ENCODE measurements at places on chromosomes 12 and 14.

GRCh38 chr14:24368212-24368561 lies 203 bp downstream of the NFATC4 start:
- no peak overlapping the region for H3K4me3 ChIP-seq
- no peak for DNase-seq
- peaks cover 10% of the 10 kb centered on the region for H3K27me3 ChIP-seq

- H3K4me3 ChIP-seq, result peak overlapping the region; percentile 51
- peaks cover 13% of the 10 kb centered on the region for H3K36me3 ChIP-seq
- H3K27me3 ChIP-seq, result no peaks in the 10 kb centered on the region
- peaks cover 64% of the 10 kb centered on the region for H3K4me1 ChIP-seq
These were observed 80.4 kb downstream of the DAD1 start for GRCh38 chr14:22508662-22509035.

GRCh38 chr12:84698576-84699333 lies 213.8 kb downstream of the SLC6A15 start:
- DNase-seq, result no peak
- no peaks in the 10 kb centered on the region for H3K27me3 ChIP-seq
- no peak overlapping the region for H3K27ac ChIP-seq
- no peaks in the 10 kb centered on the region for H3K36me3 ChIP-seq
- no peaks in the 10 kb centered on the region for H3K4me1 ChIP-seq
- H3K4me3 ChIP-seq, result no peak overlapping the region

GRCh38 chr14:52333108-52333507 lies 19.0 kb downstream of the PTGER2 start:
- no peak overlapping the region for H3K27ac ChIP-seq
- H3K36me3 ChIP-seq, result no peaks in the 10 kb centered on the region
- H3K4me1 ChIP-seq, result peaks cover 13% of the 10 kb centered on the region
- H3K27me3 ChIP-seq, result no peaks in the 10 kb centered on the region
- no peak for DNase-seq

- no peaks in the 10 kb centered on the region for H3K36me3 ChIP-seq
- no peak overlapping the region for H3K27ac ChIP-seq
- H3K4me3 ChIP-seq, result no peak overlapping the region
- no peaks in the 10 kb centered on the region for H3K4me1 ChIP-seq
- H3K27me3 ChIP-seq, result no peaks in the 10 kb centered on the region
- DNase-seq, result no peak
These were observed 138.2 kb downstream of the SRGAP1 start for GRCh38 chr12:63982604-63983295.

DNA sequence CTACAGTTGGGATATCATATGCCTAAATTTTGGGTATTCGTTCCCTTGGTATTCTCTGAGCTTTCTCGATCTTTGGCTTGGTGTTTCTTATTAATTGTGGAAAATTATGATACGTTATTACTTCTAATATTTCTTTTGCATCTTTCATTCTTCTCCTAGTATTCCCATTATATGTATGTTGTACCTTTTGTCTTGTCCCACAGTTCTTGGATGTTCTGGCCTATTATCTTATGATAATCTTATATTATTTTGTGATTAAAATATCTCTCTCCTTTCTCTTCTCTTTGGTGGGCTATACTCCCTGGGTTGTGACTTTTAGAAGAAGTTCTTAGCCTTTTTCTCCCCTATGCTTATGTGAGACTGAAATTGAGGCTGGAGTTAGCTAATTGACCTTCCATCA lies 25.2 kb downstream of the PTCSC3 start:
- no peak overlapping the region for H3K27ac ChIP-seq
- H3K4me1 ChIP-seq, result no peaks in the 10 kb centered on the region
- no peaks in the 10 kb centered on the region for H3K36me3 ChIP-seq
- DNase-seq, result no peak
- no peaks in the 10 kb centered on the region for H3K27me3 ChIP-seq

DNA sequence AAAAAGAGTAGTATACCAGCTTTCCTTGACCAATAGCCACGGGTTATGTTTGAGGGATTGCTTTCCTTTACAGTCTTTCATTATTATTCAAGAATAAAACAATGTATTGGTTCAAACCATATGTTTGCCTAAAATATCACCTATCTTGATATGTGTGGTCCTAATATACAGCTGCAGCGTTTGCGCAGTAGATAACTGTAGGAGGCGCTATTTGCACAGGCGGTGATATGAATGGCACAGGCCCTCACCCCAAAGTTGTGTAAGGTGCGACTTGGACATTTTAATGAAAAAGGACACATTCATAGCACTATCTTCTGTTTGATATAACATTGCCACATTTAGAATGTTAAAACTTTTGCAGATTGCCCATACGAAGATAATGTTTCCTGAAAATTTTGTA lies 298.4 kb downstream of the TRHDE start:
- H3K27me3 ChIP-seq, result no peaks in the 10 kb centered on the region
- no peak for DNase-seq
- no peaks in the 10 kb centered on the region for H3K36me3 ChIP-seq
- no peak overlapping the region for H3K4me3 ChIP-seq
- no peak overlapping the region for H3K27ac ChIP-seq
- H3K4me1 ChIP-seq, result no peaks in the 10 kb centered on the region

- peaks cover 43% of the 10 kb centered on the region for H3K4me1 ChIP-seq
- H3K27me3 ChIP-seq, result no peaks in the 10 kb centered on the region
- no peak overlapping the region for H3K27ac ChIP-seq
These were observed 137.8 kb downstream of the PRKCH start for GRCh38 chr14:61459229-61459628.

DNA sequence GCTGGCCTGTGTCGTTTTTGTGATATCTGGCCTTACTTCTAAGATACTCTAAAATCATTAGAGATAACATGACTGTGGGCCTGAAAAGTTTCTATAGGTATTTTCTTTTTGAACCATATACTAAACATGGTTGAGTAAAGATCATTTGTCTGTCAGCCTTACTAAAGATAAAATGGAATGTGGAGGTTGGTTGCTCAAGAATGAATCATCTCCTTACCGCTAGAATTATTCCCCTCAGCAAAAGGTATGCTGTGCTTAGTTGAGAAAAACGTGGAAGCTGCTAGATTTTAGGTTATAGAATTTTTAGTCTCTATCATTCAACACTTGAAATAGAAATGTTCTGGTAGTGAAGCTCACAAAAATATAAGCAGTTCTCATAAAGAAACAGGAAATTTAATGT lies 407.3 kb downstream of the AEBP2 start:
- no peaks in the 10 kb centered on the region for H3K27me3 ChIP-seq
- H3K36me3 ChIP-seq, result no peaks in the 10 kb centered on the region
- no peak overlapping the region for H3K27ac ChIP-seq

- peaks cover 19% of the 10 kb centered on the region for H3K4me1 ChIP-seq
- no peaks in the 10 kb centered on the region for H3K36me3 ChIP-seq
- no peak for DNase-seq
- no peak overlapping the region for H3K27ac ChIP-seq
- no peaks in the 10 kb centered on the region for H3K27me3 ChIP-seq
These were observed 132.8 kb upstream of the RAP1B start for GRCh38 chr12:68477906-68478305.

- H3K4me1 ChIP-seq, result no peaks in the 10 kb centered on the region
- H3K36me3 ChIP-seq, result no peaks in the 10 kb centered on the region
- no peaks in the 10 kb centered on the region for H3K27me3 ChIP-seq
- no peak for DNase-seq
These were observed 107.6 kb downstream of the PLEKHG7 start for GRCh38 chr12:92810370-92810769.

DNA sequence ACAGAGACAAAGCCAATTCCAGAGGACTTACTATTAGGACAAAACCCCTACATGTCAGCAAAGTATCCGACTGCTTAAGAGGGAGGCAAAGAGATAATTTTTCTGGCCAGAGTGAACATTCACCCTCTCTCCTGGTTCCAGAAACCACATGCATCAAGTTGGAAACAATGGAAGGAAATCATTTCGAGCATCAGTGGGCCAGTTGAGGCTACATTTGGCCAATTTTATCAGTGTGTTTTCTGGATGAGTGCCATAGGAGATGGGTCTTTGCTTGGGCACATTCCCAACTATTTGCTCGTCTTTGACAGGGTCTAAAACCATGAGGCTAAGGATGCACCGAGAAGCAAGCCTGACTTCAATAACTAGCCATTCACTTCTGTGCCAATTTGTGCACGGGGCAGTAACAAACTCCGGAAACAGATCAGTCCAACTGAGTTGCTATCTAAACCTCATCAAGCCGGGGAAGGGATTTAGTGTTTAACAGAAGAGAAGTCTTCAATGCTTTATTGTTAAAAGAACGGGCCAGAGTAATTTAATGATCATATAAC lies 17.4 kb downstream of the EGLN3 start:
- H3K4me1 ChIP-seq, result no peaks in the 10 kb centered on the region
- no peak overlapping the region for H3K27ac ChIP-seq
- no peak overlapping the region for H3K4me3 ChIP-seq
- no peaks in the 10 kb centered on the region for H3K27me3 ChIP-seq

- DNase-seq, result no peak
- peaks cover 14% of the 10 kb centered on the region for H3K36me3 ChIP-seq
- no peaks in the 10 kb centered on the region for H3K27me3 ChIP-seq
- H3K27ac ChIP-seq, result no peak overlapping the region
These were observed 37.7 kb downstream of the SLC8B1 start for GRCh38 chr12:113297214-113297587.

GRCh38 chr14:101603096-101603495 lies 41.8 kb downstream of the DIO3 start:
- H3K27me3 ChIP-seq, result no peaks in the 10 kb centered on the region
- H3K4me1 ChIP-seq, result peaks cover 11% of the 10 kb centered on the region
- no peak for DNase-seq
- H3K4me3 ChIP-seq, result no peak overlapping the region

DNA sequence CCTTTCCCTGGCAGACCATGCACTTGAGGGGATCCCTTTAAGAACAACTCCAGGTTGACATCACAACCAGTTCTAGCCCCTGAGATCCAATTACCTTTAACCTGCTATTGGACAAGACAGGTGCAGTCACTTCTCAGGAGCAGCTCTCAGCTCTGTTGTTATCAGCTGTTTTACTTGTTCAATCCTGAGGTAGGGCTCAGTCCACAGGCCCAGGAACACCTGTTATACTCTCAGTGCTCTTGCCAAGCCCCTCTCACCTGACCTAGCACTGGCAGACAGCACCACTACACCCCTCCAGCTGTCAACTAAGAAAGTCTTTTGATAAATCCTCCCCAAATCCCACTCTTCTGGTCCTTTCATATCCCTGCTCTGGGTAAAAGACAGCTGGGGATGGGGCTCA lies 163.9 kb upstream of the TMTC2 start:
- H3K27ac ChIP-seq, result no peak overlapping the region
- no peak overlapping the region for H3K4me3 ChIP-seq
- H3K4me1 ChIP-seq, result no peaks in the 10 kb centered on the region
- no peak for DNase-seq
- no peaks in the 10 kb centered on the region for H3K27me3 ChIP-seq
- H3K36me3 ChIP-seq, result no peaks in the 10 kb centered on the region

DNA sequence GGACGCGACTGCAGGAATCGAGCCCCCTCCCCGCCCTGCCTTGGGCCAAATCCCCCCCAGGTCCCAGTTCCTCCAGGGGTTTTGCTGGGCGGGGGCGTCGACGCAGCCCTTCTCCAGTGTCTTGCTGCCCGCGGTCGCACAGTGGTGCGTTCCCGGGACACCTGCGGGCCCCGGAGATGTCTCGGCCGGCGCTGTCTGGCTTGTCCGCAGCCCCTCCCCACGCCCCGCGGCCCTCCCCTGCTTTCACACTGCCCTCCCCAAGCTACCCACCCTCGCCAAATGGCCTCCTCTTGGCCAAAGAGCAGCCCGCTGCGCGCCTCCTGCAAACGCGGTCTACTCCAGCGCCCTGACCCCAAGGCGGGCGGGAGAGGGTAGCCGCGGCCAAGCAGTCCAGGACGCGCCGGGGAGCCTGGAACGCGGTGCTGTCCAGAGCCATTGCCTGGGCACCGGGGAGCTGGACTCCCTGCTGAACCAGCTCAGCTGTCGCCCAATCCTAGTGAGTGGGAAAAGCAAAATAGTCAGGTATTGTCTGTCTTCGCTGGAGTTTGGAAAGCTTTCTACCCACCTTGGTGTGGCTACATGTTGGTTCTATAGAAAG lies 122.0 kb downstream of the AACS start:
- no peak for DNase-seq
- no peaks in the 10 kb centered on the region for H3K27me3 ChIP-seq
- no peaks in the 10 kb centered on the region for H3K36me3 ChIP-seq
- H3K4me3 ChIP-seq, result no peak overlapping the region

DNA sequence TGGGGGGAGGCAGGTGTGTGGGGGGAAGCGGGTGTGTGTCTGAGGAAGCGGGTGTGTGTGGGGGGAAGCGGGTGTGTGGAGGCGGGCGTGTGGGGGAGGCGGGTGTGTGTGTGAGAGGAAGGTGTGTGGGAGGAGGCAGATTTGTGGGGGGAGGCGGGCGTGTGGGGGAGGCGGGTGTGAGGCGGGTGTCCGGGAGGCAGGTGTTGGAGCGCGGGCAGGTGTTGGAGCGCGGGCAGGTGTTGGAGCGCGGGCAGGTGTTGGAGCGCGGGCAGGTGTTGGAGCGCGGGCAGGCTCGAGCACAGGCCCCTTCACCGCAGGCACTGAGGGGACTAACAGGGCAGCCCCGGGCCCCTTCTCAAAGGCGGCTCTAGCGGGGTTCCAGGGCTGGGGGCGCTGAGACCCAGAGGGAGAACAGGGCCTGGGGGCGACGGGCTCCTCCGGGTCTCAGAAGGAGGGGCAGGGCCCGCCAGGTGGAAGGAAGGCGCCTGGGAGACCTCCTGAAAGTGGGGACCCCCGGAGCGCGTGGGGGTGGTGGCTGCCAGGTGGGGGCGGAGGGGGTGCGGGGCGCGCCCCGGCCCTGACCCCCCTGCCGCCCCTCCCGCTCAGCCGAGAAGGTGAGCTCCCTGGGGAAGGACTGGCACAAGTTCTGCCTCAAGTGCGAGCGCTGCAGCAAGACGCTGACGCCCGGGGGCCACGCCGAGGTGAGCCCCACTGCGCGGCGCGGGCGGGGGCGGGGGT lies 3.2 kb downstream of the CRIP2 start:
- no peak overlapping the region for H3K4me3 ChIP-seq
- H3K27ac ChIP-seq, result peak overlapping the region; percentile 75
- no peaks in the 10 kb centered on the region for H3K27me3 ChIP-seq
- peaks cover 32% of the 10 kb centered on the region for H3K4me1 ChIP-seq
- H3K36me3 ChIP-seq, result no peaks in the 10 kb centered on the region

- H3K27ac ChIP-seq, result no peak overlapping the region
- H3K36me3 ChIP-seq, result no peaks in the 10 kb centered on the region
- no peak overlapping the region for H3K4me3 ChIP-seq
- DNase-seq, result no peak
- no peaks in the 10 kb centered on the region for H3K27me3 ChIP-seq
These were observed 71.9 kb downstream of the DYRK2 start for GRCh38 chr12:67720351-67720856.

DNA sequence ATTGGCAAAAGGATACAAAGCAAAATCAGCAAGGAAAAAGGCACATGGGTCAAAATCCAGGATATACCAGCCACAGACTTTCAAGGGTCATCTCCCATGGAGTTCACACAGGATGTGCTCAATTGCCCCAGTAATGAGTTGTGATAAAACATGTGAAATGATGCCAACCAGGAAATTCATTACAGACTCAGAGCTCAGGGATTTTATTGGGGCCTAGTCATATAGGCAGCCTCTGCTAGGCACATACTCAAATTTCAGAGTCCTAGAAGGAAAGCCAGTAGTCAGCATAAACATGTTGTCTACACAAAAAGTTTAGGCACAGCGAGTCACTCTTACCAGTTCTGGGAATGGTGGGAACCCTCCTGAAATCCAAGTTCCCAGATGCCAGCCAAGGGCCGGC lies 64.4 kb upstream of the OSBPL8 start:
- no peaks in the 10 kb centered on the region for H3K4me1 ChIP-seq
- no peak for DNase-seq
- no peak overlapping the region for H3K4me3 ChIP-seq
- no peaks in the 10 kb centered on the region for H3K36me3 ChIP-seq
- H3K27me3 ChIP-seq, result no peaks in the 10 kb centered on the region
- H3K27ac ChIP-seq, result no peak overlapping the region

GRCh38 chr12:122934722-122935121 lies 31.5 kb downstream of the ABCB9 start:
- H3K27me3 ChIP-seq, result no peaks in the 10 kb centered on the region
- no peaks in the 10 kb centered on the region for H3K4me1 ChIP-seq
- DNase-seq, result no peak
- H3K27ac ChIP-seq, result no peak overlapping the region
- H3K4me3 ChIP-seq, result no peak overlapping the region
- no peaks in the 10 kb centered on the region for H3K36me3 ChIP-seq

Measured in naive thymus-derived CD4-positive, alpha-beta T cell (primary cell).